ENCODE measurements at places on chromosomes 13 and 19. TPM values are rescaled to one million over a fixed set of nuclear protein-coding genes. Genes with fewer than 3 reads are reported as not detected.

DNA sequence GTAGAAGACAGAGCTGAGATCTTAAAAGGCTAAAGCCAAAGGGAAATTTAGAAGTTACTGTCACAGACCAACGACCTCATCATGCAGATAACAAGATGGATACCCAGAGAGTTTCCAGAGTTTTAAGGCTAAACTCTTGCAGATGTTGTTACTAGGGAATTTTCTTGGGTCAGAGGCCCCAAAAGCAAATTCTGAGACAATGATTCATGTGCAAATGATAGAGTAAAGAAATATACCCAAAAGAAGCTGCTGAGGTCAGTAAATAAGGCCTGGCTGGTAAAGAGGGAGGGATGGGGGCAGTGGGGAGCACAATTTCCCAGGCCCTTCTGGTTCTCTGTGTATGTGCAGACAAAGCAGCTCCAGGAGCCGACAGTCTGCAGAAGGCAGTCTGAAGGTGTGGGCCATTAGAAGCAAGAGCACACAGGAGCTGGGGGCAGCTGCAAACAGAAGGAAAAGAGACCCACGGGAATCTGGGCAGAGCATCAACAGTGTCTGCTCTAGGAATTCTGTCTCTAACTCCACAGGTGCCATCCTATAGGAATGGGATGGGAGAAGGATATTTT is 330.8 kb downstream of the TBC1D4 start:
- no peak for DNase-seq

GRCh38 chr19:13825489-13826441 is 30.5 kb downstream of the ZSWIM4 start:
- no peak for DNase-seq

The COL5A3 gene
- polyA plus RNA-seq: 1.6 TPM

- no peak for DNase-seq
Observed at GRCh38 chr13:80605011-80605410, 264.1 kb upstream of the SPRY2 start.

GRCh38 chr13:99525967-99526366 is 24.7 kb downstream of the TM9SF2 start:
- no peak for DNase-seq

The URAD gene
- not detected for polyA plus RNA-seq

The NCAN gene
- 1.5 TPM for polyA plus RNA-seq

The ZNF628 gene
- 6.8 TPM for polyA plus RNA-seq

- no peak for DNase-seq
Observed at GRCh38 chr19:54646331-54646841, 16.1 kb downstream of the LILRB1 start.

DNA sequence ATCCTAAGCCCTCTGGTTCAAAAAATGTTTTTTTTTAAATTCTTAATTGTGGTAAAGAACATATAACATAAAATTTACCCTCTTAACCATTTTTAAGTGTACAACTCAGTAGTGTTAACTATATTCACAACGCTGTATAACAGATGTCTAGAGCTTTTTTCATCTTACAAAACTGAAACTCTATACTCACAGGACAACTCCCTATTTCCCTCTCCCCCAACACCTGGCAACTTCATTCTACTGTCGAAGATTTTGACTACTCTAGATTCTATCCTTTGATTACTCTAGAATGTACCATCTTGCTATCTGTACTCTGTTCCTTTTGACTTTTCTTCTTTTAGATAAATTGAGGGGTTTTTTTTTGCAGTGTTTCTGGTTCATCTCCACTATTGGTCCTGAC is 200.4 kb downstream of the KLF12 start:
- no peak for DNase-seq

GRCh38 chr19:50790922-50791467 is 780 bp downstream of the ACP4 start:
- no peak for DNase-seq

- DNase-seq: no peak
Observed at GRCh38 chr13:81305928-81306327, 965.0 kb upstream of the SPRY2 start.

DNA sequence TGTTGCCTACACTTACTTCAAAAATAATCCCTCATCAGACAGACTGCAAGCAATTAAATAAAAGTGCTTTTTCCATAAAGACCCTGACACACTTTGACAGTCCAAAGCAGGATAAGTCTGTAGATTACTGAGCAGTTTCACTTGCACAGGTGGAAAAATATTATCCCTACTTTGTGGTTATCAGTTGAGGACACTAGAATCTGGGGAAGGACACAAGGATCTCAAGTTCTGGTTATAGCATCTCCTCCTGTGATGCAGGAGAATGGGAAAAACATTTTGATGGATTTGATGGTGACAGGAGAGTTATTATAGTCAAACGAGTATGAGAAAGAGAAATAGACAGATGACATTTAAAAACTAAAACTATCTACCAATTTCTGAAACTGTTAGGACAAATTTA is 122.9 kb upstream of the PCDH9 start:
- DNase-seq: no peak

- no peak for DNase-seq
Observed at GRCh38 chr19:31285744-31286143, 63.5 kb downstream of the TSHZ3 start.

DNA sequence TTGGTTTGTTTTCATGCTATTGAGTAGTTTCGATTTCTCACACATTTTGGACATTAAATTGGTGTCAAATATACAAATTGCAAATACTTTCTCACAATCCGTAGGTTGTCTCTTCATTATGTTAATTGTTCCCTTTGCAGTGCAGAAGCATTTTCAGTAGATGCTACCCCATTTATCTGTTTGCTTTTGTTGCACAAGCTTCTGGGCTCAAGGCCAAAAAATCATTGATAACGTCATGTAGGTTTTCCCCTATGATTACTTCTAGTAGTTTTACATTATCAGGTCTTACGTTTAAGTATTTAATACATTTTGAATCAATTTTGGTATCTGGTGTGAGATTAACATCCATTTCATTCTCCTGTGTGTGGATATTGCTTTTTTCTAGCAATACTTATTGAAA is 14.0 kb upstream of the ZNF347 start:
- DNase-seq: no peak

DNA sequence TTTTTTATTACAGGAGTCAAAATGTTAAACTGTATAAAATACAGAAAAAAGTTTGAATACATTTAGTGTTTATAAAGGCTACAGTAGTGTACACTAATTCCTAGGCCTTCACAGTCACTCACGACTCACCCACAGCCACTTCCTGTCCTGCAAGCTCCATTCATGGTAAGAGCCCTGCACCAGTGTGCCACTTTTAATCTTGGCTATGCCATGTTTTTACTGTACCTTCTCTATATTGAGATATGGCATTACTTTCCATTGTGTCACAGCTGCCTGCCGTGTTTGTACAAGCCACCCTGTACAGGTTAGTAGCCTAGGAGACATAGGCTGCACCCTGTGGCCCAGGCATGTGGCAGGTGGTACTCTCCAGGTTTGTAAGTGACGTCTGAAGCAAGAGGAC is 32.1 kb downstream of the C1QTNF9 start:
- DNase-seq: no peak

- no peak for DNase-seq
Observed at GRCh38 chr19:38386971-38387549, 774 bp downstream of the GGN start.

DNA sequence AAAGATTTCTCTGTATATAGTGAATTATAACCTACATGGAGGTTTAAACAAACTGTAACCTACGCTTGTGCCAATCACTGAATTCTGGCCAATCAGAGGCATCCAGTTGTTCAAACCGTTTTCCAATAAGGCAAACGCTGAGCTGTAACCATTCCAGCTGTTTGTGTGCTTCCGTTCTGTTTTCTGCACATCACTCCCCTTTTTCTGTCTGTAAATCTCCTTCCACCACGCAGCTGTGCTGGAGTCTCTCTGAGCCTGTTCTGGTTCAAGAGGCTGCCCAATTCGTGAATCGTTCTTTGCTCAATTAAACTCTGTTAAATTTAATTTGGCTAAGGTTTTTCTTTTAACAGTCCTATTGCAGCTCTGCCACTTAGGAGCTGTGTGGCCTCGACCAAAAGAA is 552.5 kb downstream of the FGF9 start:
- DNase-seq: no peak

GRCh38 chr13:43567608-43568007 is 219.2 kb downstream of the ENOX1 start:
- no peak for DNase-seq

DNA sequence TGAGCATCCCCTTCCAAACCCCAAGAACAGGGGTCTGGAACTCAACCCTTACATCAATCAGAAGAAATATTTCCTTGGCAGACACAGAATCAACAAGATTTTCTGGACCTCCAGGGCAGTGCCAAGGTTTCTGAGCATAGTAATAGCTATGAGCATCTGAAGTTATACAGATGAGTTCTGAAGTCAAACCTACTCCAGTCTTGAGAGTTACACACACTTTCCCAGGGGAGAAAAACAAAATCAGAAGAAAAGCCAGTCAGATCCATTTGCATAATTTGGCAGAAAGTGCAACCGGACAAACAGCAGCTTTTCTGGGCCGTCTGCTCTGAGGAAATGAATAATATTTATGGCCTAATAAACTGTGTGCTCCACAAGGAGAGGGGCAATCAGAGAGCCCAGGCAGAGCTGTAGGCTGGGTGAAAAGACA is 93.1 kb downstream of the KL start:
- no peak for DNase-seq

The DACT3 gene
- polyA plus RNA-seq: 33.8 TPM

The RFXAP gene
- 13.4 TPM for polyA plus RNA-seq

GRCh38 chr13:25447396-25447795 is 75.6 kb downstream of the ATP8A2 start:
- DNase-seq: no peak

The FUT2 gene
- 2.8 TPM for polyA plus RNA-seq

DNA sequence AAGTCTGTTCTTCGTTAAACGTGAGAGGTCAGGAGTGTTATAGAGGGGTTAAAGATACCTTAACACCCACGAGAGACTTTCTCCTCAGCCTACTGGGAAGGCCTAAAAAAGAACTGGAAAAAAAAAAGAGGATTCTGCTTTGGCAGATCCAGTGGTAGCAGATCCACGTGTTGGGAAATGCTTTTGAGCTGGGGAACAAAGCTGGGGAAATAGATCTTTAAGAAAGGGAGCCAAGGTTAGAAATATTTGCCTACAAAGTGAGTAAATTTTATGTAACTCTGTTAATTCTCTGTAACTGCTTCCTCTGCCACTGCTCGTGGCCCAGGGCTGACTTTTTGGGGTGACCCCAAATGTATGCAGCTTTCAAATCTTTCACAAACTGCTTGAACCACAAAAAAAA is 11.7 kb downstream of the RFX2 start:
- DNase-seq: no peak

GRCh38 chr13:70098669-70099068 is 9.0 kb upstream of the ATXN8OS start:
- DNase-seq: no peak

DNA sequence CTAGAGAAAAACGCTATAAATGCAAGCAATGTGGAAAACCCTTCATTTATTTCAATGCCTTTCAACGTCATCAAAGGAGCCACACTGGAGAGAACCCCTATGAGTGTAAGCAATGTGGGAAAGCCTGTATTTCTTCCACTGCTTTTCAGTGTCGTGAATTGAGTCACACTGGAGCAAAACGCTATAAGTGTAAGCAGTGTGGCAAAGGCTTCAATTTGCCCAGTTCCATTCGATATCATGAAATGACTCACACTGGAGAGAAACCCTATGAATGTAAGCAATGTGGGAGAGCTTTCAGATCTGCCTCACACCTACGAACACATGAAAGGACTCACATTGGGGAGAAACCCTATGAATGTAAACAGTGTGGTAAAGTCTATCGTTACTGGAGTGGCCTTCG is 27.4 kb downstream of the ZNF20 start:
- DNase-seq: no peak
